NCI-H226 (cell line): ENCODE measurements at places on chromosomes 7 and 10.

DNA sequence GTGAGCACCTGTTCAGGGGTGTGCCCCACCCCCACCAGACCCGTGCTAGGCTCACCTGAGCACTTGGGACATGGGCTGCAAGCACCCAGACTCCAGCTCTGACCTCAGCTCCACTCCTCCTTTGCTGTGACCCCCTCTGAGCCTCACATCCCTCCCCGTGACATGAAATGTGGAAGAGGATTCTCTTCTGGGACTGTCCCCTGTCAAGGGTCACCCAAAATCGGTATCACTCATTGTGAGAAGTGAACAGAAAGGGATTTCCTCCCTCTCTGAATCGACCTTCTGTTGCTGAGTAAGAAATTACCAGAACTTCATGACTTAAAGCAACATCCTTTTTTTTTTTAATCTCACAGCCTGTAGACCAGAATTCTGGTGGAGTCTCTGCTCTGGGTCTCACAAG, 6.2 kb upstream of the CHST15 start:
- no peak for DNase-seq

GRCh38 chr10:92387289-92387940, 96.4 kb downstream of the MARCHF5 start:
- DNase-seq, result peak; percentile 41

- DNase-seq, result no peak
Observed at GRCh38 chr7:102451371-102452054, 13.2 kb downstream of the ALKBH4 start.

DNA sequence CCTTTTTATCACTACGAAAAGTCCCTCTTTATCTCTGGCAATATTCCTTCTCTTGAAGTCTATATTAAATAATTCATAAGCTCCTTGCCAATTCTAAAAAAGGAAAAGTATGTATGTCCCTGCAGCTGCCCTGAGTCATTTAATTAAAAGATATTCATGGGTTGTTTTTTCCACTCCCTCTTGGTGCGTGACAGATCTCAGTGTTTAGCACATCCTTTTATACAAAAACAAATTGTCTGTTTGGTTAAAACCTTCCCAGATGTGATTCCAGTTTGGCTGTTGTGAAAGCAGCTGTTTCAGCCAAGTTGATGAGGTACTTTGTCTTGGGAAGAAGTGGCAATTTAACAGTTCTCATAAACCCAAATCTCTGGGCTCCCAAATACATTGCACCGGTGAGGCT, 33.8 kb upstream of the PRLHR start:
- DNase-seq, result no peak

GRCh38 chr7:128172963-128173362, 68.1 kb upstream of the LEP start:
- DNase-seq, result no peak

DNA sequence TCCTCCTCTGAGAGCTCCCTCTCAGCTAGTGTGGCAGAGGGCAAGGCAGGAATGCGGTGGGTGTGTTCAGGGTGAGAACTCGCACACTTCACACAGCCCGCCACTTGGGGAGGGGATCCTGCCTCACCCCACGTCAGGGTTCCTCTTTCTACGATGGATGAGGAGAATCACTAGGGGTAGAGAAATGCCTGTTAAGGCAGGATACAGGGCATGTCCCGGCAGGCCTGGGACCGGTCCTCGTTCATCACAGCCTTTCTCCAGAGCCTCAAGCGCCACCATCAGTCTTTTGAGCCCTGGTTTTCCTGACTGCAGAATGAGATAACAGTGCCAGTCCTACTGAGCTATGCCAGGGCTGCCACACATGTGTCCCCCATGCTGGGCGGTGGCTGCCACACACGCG, 546.7 kb upstream of the ADARB2 start:
- no peak for DNase-seq

- DNase-seq, result no peak
Observed at GRCh38 chr7:71354716-71355115, 222.8 kb downstream of the GALNT17 start.

GRCh38 chr7:3245077-3245476, 56.0 kb upstream of the SDK1 start:
- no peak for DNase-seq

DNA sequence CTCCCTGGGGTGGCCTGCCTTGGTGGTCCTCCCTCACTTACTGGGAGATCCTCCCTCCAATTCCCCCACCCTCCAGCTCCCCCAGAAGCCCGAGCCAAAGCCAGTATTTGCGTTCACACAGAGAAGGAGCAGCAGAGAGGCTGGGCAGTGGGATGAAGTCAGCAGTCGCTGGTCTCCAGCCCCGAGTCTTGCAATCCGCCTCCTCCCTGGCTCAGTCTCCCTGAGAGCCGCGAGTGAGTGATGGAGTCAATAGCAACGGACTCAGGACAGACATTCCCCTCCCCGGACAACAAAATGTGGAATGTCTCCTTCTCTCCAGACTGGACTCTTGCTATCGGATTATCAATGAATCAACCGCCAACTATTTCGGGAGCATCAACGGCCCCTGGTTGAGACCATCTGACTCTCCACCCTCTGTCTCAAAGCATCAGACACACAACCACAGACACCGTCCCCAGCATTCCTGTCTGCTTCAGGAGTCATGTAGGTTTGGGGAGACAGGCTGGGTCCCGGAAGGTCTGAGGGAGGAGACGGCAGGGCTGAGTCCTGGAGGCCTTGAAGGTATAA, 178.4 kb downstream of the SH3PXD2A start:
- DNase-seq, result peak; percentile 88

DNA sequence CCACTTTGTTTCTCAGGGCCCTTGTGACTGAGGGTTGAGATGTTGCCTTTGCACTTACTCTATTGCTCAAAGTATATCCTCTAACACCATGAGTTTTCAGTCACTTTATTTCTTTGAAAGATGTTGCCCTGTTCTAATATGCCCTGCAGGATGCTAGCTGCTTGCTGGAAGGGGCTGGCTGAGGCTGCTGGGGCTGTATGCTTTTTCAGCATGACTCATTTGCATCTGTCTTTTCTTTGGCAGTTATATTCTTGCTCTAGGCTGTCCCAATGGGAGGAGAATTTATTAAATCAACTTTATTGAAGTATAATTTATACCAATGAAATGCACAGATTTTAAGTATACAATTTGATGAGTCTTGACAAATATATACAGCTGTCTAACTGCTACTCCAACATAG, 157.7 kb downstream of the PLPP4 start:
- no peak for DNase-seq

- no peak for DNase-seq
Observed at GRCh38 chr10:86139066-86139657, 227.4 kb downstream of the GRID1 start.

- no peak for DNase-seq
Observed at GRCh38 chr10:118901906-118902305, 127.6 kb upstream of the NANOS1 start.

GRCh38 chr7:139776486-139777132, 1.2 kb downstream of the HIPK2 start:
- no peak for DNase-seq

DNA sequence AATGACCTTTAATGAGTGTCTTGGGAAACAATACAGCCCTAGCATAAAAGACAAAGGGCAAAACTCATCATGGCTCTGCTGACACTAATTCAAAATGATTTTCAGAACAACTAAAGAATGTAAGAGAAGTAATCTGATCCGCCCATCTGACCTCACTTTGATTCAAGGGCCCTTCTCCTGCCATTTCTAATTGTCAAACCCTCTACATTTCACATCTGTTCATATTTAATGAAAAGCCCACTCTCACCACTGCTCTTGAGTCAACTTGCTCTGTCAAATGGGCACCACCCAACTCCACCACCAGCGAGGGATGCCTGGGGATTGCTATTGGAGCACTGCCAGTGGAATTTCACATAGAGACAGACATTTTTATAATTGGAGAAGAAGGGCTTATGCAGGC, 639.2 kb downstream of the KCNMA1 start:
- no peak for DNase-seq

DNA sequence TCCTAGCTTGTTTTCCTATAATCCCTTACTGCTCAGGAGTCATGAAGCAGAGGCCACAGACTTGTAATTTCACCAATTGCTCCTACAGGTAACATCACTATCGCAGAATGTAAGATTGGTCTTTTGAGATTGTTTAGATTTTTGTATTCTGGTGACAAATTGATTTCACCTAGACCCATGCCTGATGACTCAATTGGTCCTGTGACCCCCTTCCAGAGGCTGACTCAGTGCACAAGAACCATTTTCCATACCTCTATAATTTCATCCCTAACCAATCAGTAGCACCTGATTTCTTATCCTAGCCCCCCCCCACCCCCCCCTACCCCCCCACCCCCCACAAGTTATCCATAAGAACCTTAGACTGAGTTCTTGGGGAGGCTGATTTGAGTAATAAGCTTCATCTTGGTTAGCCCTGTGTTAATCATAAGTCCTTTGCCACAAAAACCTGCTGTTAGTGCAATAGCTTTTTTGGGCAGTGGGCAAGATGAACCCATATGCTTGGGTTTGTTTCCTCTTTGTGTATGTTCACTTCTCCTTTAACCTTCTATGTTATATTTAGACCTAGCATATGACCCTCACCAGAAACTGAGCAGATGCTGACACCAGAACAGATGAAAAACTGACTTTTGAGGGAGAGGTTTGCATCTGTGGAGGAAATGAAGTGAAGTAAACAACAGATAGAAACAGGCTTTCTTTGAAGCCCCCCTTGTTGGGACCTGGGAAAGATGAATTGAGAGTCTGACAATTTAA, 187.1 kb downstream of the KIF20B start:
- no peak for DNase-seq

DNA sequence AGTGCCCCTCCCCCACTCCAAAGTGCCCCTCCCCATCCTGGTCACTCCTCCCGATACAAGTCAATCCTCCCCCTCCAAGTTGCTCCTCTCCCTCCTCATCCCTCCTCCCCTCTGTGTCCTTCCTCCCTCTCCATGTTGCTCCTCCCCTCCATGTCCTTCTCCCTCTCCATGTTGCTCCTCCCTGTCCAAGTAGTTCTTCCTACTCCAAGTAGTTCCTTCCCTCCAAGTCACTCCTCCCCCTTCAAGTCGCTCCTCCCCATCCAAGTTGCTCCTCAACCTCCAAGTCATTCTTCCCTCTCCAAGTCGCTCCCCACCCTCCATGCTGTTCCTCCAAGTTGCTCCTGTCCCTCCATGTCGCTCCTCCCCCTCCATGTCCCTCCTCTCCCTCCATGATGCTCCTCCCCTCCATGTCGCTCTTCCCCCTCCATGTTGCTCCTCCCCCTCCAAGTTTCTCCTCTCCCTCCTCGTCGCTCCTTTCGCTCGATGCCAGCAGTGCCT, 8.6 kb upstream of the WBP1L start:
- DNase-seq, result peak; percentile 7

DNA sequence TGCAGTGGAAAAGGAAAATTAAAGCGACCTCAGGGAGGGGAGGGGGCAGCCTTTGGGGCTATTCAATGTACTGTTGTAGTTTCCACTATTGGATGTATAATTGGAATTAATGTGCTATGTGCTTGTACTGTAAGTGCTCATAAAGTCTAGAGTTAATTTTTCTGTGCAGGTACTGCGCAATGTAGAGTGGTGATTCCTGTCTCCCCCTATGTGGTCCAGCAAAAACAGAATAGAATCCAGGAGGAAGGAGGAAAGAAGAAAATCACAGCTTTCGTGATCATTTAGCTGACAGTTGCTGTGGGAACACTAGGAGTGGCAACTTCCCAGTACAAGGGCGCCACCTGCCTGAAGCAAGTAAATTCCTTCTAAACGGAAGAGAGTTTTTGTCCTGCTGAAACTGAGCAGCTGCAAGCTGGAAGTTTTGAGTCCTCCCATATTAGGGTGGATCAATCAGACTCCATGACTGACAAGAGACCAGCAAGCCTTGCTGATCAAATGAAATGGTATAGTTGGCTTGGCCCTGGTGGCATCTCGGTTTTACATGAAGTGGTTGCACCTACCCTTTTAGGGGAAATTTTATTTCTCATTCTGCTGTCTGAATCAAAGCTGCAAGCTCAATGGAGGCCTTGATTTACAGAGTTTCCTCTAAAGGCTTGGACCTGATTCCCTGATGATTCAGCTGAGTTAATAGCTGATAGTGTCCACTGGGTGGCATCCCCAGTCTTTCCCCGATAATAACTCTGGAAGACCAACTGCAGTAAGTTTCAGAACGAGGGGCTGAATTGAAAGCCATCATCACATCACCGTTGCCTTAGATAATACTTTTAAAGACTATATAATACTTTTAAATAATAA, 299.8 kb downstream of the HGF start:
- DNase-seq, result peak; percentile 59

DNA sequence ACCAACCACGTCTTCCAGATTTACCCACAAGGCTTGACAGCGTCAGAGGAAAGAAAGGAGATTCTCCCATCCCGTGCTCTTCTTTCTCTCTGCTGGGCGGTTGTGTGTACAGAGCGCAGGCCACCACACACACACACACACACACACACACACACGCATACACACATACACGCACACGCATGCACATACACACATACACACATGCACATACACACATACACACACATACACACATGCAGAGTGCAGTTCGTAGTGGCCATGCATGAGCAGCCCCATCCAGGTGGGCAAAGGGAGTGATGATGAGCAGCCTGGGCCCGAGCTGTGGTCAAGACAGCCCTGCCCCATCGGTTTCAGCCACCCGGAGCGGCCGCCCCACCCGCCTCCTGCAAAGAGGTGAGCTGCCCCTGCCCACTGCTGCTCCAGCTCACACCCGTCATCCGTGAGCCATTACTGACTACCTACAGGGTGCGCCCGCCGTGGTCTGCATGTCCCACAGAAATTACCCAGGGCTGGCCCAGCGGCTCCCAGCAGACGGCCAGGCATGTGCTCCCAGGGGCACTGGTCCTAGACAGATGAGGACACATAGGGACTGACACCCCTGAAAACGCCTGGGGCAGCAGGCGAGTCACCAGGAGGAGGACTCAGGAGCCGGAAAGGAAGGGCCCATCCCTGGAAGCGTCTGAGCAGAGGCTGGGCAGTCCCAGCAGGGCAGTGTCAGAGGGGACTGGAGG, 69.6 kb downstream of the ASB13 start:
- peak; percentile 26 for DNase-seq

DNA sequence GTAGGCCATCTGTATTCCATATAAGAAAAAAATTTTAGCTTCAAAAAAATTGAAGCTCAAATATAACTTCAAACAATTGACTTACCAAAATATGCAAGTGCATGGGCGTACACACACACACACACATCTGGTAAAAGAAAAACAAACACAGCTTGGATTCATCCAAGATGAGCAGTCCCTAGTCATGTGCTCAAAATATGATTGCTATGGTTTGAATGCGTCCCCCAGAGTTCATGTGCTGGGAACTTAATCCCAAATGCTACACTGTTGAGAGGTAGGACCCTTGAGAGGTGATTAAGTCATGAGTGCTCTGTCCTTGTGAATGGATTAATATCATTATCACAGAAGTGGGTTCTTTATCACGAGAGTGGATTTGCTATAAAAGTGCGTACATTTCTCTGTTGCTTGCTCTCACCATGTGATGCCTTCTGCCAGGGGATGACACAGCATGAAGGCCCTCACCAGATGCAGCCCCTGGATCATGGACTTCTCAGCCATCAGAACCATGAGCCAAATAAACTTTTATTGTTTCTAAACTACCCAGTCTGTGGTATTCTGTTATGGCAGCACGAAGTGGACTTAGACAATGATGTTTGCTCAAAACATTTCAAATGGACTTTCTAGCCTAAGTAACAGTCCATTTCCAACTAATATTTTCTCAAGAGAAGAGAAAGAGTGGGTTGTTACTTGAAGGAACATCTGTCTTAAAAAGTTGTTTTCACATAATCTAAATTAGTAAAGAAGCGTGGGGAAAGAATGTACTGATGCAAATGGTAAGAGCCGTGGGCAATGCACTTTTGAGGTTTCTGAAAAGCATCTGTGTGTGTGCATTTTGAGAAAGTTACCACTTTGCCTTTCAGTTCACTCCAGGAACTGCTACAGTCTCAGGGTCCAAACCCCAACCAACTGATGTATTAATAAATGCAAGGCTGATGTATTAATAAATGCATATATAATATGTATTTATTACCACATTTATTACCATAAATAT, 15.1 kb upstream of the SVIL start:
- no peak for DNase-seq
